ENCODE measurements at places on chromosomes 16 and 17. TPM values are rescaled to one million over a fixed set of nuclear protein-coding genes. Genes with fewer than 3 reads are reported as not detected.

The MYL4 gene
- total RNA-seq: not detected

- H3K27ac ChIP-seq: no peak overlapping the region
- no peaks in the 10 kb centered on the region for H3K27me3 ChIP-seq
- no peak for DNase-seq
- H3K4me1 ChIP-seq: no peaks in the 10 kb centered on the region
Measured at GRCh38 chr16:52740766-52741165, 193.8 kb upstream of the TOX3 start.

The G6PC1 gene
- not detected for total RNA-seq

- H3K27me3 ChIP-seq: peaks cover 22% of the 10 kb centered on the region
- H3K4me3 ChIP-seq: no peak overlapping the region
- no peaks in the 10 kb centered on the region for H3K36me3 ChIP-seq
- H3K4me1 ChIP-seq: no peaks in the 10 kb centered on the region
Measured at GRCh38 chr17:49434821-49435670, 20.4 kb upstream of the PHB1 start.

GRCh38 chr17:66076546-66077190 is 115.3 kb downstream of the CEP112 start:
- no peak for DNase-seq
- H3K36me3 ChIP-seq: no peaks in the 10 kb centered on the region
- no peaks in the 10 kb centered on the region for H3K27me3 ChIP-seq
- H3K27ac ChIP-seq: no peak overlapping the region
- H3K4me3 ChIP-seq: no peak overlapping the region

Measured in fibroblast of lung (primary cell).